Osteoblast (primary cell): ENCODE measurements at places on chromosomes 13 and 19. TPM values are rescaled to one million over a fixed set of nuclear protein-coding genes. Genes with fewer than 3 reads are reported as not detected.

DNA sequence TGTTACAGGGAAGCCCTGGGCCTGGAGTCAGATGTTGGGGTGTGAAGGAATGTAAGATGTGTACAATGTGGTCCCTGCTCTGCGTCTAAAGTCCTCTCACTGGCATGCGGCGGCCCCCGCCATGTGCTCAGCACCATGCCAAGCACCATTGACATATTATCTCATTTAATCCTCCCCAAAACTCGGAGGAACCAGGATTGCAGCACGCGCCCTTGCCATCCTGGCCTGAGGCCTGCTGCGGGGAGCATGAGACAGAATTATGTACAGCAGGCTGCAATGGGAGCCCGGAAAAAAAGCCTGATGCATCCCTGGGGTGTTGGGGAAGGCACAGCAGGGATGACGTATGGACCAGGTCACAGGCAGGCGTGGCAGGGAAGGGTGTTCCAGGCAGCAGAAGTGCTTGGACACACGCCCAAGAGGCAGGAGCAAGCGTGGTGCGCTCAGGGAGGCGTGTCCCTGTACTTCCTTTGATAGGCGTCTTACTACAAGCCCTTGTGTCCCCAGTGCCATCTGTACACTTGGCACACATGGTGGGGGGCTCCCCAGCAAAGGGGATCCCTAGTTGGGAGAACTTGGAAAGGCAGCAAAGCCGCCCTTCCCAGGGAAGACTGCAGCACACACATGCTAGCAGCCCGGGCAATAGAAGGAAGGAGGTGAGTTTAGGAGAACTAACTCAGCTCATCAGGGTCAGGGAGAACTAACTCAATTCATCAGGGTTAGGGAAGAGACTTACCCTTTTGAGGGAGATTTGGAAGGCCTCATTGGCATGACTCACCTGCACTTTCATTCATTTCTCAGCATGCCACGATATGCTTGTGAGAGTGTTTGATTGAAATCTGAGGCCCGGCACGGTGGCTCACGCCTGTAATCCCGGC lies 3.4 kb downstream of the EVI5L start:
- H3K4me3 ChIP-seq = no peak overlapping the region
- H3K4me1 ChIP-seq = peaks cover 28% of the 10 kb centered on the region
- H3K27ac ChIP-seq = peak overlapping the region; percentile 20
- no peak for DNase-seq
- H3K27me3 ChIP-seq = no peaks in the 10 kb centered on the region

DNA sequence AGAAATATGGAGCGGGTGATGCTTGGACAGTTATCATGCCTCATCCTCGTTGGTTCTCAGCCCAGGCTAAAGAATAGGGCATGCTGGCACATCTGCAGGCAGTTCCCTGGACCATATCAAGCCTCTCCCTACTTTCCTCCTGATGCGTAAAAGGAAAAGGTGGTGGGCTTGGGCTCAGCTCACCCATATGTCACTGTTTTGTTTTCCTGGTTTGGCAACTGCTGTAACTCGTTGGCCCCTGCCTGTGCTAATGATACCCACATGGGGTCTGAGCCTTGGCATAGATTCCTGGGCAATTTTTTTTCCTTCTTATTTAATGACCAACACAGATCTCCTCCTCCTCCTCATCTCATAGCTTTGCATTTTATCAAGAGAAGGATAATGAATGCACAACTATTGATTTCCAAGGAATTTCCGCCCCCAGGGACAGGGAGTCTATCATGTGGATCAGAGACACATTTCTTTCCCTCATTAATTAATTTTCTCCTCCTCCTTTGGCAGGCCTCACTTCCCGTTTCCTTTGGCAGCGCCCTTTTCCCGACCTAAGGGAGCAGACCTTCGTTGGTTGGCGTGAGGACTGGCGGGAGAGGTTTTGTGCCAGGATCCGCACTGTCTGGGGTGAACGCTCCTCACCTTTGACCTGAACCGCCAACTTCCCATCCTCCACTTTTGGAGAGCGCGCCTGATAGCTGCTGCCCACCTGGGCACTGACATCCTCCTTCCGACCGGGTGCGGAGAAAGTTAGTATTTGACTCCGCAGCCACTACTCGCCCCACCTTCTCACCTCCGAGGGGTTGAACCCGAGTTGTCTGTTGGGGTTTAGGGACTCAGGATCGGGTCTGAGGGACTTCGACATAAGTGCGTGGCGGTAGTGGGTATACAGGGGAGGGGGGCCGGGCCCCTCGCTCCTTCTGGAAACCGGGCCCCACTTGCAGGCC lies 3.4 kb upstream of the POU4F1 start:
- H3K36me3 ChIP-seq = no peaks in the 10 kb centered on the region
- DNase-seq = peak; percentile 86
- H3K4me1 ChIP-seq = peaks cover 7% of the 10 kb centered on the region
- no peak overlapping the region for H3K27ac ChIP-seq

DNA sequence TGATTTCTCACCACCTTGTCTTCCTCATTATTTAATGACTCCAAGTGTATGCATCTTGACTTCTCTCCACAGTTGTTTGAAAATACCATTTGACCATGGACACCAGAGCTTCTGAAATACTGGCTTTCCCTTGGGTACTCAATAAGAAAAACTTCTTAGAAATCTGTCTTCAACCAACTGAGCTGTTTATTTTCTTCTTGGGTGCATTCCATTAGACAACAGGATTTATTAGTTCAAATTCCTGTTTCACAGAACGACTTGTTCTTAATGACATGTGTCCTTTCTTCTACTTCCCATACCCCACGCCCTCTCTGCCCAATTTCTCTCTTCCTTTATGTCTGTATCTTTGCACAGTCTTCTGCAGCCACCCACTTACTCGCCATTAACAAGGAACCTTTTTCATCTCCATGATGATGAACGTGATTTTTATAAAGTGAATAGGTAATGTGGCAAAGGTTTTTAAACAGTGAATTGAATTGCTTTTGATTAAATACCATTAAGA lies 11.3 kb upstream of the ITM2B start:
- no peaks in the 10 kb centered on the region for H3K36me3 ChIP-seq
- no peaks in the 10 kb centered on the region for H3K27me3 ChIP-seq
- H3K4me3 ChIP-seq = peak overlapping the region; percentile 77
- peak; percentile 22 for DNase-seq
- peaks cover 14% of the 10 kb centered on the region for H3K4me1 ChIP-seq

The MBD3L2 gene
- total RNA-seq = not detected in 2 replicates

- H3K4me3 ChIP-seq = peak overlapping the region; percentile 87
- no peaks in the 10 kb centered on the region for H3K27me3 ChIP-seq
- DNase-seq = peak; percentile 65
- H3K36me3 ChIP-seq = peaks cover 36% of the 10 kb centered on the region
Observed at GRCh38 chr19:58555920-58556621, 1.2 kb upstream of the CHMP2A start.

DNA sequence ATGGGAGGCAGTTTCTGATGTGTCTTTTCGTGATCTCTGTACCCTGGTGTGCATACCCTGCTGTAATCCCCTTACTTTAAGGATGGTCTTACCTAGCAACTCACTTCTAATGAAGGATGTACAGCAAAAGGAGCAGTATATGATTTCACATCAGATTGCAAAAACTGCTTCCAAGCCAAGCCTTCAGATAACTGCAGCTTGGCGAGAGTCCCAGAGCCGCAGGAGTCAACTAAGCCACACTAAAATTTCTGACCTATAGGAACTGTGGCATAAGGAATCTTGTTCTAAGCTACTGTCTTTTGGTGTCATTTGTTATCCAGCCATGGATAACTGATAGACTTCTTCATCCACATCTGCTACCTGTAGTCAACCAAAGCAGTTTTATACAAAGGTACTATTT lies 496.7 kb downstream of the GPC6 start:
- DNase-seq = no peak
- peaks cover 18% of the 10 kb centered on the region for H3K4me1 ChIP-seq
- H3K4me3 ChIP-seq = no peak overlapping the region
- H3K36me3 ChIP-seq = no peaks in the 10 kb centered on the region
- H3K27ac ChIP-seq = no peak overlapping the region

DNA sequence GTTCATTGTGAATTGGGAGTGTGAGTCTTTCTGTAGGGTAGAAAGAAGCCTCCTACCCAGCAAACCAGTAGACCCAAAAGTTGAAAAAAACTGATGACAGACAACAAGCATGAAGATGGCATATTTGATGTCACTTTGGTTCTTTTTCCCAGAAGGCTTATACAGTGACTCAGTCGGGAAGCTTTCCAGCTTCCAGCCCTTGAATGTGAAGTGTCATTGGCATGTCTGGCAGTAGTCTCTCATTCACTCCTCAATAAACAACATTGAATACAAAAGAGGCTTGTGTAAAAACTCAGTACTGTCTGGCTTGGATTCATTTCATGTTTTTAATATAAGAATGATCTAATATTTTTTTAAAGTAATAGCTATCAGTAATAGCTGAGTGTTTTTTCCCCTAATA lies 68.7 kb downstream of the IPO5 start:
- no peaks in the 10 kb centered on the region for H3K27me3 ChIP-seq
- no peak overlapping the region for H3K4me3 ChIP-seq
- H3K27ac ChIP-seq = peak overlapping the region; percentile 71
- H3K4me1 ChIP-seq = peaks cover 10% of the 10 kb centered on the region
- peaks cover 61% of the 10 kb centered on the region for H3K36me3 ChIP-seq
